ENCODE measurements at places on chromosomes 1 and 21. TPM values are rescaled to one million over a fixed set of nuclear protein-coding genes. Genes with fewer than 3 reads are reported as not detected.

- no peak for DNase-seq
Observed at GRCh38 chr1:237146241-237146640, 104.3 kb downstream of the RYR2 start.

HAPLN2 gene
- total RNA-seq: not detected

KRTAP12-2 gene
- total RNA-seq: not detected

- no peak for DNase-seq
Observed at GRCh38 chr1:37360011-37360410, 114.4 kb upstream of the ZC3H12A start.

DENND2C gene
- total RNA-seq: 1.5 TPM

GRCh38 chr21:45032977-45033710 lies 41.2 kb upstream of the ADARB1 start:
- no peak for DNase-seq
